ENCODE measurements at places on chromosomes 6 and 20.
A peak's percentile ranks its signal among the peaks of the same experiment; 100 is the strongest.

GRCh38 chr20:58023346-58023745, 205.1 kb downstream of the ANKRD60 start:
- DNase-seq = peak; percentile 69

DNA sequence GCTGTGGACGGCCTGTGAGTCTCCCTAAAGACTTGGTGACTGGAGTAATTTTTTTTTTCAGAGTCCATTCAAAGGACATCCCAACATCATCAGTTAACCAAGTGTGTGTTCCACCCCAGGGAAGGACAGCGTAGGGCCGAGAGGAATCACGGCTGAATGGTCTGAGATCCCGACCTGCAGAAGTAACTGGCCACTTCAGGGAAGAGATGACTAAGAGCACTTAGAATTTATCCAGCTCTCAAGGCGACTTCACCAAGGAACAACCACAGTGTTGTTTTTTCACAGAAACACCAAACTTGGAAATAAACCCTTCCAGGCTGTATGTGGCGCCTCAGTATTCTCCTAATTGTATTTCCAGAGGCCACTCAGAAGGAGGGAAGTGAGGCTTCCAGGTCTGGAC, 231.6 kb downstream of the FNDC1 start:
- no peak for DNase-seq

DNA sequence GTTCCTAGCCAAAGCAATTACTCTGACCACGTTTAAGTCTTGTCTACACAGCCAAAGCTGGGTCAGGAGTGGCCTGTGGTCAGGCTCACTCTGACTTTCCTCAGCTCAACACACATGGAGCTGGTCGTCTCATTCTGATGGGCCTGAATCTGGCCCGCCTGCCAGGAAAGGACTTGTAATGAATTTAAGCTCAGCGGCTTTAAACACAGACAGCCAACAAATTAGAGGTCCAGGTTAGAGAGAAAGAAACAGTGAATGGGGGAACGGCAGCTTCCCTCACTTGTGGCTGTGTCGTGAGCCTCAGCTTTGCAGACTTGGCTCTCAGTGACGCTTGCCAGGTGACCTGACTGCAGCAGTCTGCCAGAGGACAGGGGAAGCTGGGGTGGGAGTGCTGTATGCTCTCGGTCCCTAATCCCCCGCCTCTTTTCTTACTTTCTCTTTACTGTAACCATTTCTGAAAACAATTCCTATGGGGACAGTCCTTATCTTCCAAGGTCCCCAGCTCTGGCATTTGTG, 121.9 kb upstream of the AGPAT4 start:
- DNase-seq = peak; percentile 66

- peak; percentile 90 for DNase-seq
Measured at GRCh38 chr20:327186-328026, 2.1 kb downstream of the SOX12 start.

- DNase-seq = no peak
Measured at GRCh38 chr6:17866876-17867444, 120.5 kb downstream of the KIF13A start.

GRCh38 chr20:62411479-62412193, 4.6 kb upstream of the CABLES2 start:
- no peak for DNase-seq

DNA sequence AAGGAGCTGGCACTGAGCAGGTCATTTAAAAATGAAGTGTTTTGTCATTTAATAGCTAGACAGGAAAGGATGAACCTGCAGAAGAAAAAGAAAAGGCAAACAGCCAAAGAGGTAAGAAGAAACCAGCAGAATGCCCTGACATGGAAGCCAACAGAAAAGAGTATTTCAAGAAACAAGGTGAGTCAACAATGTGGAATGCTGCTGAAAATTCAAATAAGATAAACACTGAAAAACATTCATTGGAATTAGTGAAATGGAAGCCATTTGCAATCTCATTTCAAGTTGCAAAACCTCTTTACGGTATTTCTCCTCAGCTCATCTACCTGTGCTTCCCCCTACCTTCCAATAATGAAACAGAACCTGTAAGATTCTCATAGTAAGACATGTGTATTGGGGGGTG, 59.6 kb downstream of the RWDD2A start:
- DNase-seq = no peak

- DNase-seq = no peak
Measured at GRCh38 chr20:40880063-40880728, 148.4 kb upstream of the TOP1 start.

DNA sequence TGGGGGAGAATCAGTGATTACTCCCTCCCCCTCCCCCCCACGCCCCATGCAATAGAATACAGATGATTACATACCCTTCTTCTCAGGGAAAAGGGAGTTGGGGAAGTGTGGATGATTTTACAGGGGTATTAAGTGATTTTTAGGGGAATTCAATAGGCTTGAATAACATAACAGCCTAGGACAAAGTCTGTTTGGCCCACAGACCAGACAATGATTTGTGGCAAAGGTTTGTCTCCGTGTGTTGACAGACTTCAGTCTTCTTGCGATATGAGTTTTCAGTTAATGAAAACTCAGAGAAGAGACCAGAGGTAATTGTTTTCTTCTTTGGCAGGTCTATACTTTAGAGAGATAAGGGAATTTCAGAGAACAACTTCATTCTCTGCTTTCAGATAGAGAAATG, 95.3 kb downstream of the OR2B2 start:
- no peak for DNase-seq

- DNase-seq = no peak
Measured at GRCh38 chr6:165833355-165833754, 170.3 kb upstream of the PDE10A start.

GRCh38 chr6:115830895-115831294, 229.8 kb downstream of the FRK start:
- DNase-seq = no peak

DNA sequence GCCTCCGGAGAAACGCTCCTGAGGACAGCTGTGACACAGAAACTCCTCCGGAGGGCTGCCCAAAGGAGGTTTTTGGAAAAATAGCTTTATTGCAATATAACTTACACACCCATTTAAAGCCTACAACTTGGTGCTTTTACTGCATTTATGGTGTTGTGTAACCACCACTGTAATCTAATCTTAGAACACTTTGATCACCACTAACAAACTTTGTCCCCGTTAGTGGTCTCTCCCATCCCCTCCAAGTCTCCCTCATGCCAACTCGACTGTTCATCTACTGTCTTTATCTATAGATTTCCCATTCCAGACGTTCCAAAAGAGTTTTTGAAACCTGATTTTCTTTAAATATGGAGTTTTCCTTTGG, 62.8 kb downstream of the SYNJ2 start:
- no peak for DNase-seq

DNA sequence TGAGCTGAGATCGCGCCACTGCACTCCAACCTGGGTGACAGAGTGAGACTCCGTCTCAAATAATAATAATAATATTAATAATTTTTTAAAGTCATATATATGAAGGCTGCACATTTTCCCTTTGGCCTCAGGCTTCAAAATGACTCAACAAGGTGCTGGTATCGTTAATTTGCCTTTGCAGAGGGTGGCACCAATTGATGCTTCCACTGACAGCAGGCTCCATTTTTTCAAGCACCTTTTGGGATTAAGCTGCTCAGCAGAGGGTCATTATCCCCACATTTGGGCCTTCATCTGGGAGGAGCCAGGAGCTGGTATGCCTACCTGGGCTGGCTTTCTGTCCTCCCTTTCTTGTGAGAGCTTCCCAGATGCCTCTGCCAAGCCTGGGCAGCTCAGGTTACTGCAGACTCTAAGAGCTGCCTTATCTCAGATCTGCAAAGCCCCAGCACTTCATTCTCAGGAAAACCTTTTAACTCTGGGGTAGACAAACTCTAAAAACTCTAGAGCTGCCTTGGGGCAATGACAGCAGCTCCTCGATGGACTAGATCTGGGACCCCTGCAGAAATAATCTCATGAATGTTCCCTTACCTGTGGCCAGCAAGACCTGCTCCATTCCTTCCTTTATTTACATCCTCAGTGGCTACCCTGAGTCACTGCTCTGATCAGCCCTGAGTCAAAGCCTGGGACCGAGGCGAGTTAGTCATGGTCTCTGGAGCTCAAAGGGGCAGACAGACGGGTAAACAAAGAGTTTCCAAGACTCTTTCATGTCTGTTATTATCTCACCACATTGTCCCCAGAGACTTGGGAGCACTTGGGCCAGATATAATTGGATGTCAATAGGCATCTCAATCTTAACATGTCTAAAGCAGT, 80.0 kb upstream of the EYA2 start:
- no peak for DNase-seq

DNA sequence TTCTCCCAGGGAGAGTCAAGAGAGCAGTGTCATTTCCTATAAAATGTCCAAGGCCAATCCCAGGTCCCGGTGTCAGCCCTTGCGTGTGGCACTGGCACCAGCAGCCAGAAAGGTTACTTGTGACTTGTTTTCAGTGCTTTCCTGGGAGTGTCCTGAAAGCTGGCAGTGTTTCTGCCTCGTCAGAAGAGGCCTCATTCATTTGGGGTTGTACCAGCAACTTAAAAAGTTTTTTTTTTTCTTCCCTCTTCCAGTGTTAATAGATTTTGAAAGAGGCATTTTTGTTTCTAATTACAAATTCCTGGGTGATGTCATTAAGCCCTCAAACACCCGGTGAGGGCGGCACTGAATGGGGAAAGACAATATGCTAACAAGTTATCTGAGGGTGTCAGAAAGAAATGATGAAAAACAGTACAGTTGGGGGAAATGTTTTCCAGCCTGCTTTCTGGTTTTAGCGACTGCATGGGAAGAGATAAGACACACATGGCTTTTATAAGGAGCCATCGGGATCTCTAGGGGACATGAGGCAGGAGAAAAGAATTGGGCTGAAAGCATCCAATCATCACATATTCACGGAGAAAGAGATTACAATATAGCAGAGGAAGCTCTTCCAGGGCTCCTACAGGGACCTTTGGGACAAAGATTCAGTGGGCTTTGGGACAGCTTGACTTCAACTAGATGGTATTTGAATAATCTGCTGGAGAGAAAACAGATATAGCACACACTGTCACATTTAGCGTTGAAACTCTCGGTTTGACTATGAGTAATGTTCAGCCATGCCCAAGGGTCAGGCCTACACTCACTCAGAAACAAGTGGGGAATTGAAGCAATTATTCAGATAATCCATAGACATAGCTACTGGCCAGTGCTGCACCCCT, 153.0 kb downstream of the BCAS1 start:
- no peak for DNase-seq

GRCh38 chr20:58233881-58234528, 5.6 kb upstream of the ANKRD60 start:
- DNase-seq = no peak

DNA sequence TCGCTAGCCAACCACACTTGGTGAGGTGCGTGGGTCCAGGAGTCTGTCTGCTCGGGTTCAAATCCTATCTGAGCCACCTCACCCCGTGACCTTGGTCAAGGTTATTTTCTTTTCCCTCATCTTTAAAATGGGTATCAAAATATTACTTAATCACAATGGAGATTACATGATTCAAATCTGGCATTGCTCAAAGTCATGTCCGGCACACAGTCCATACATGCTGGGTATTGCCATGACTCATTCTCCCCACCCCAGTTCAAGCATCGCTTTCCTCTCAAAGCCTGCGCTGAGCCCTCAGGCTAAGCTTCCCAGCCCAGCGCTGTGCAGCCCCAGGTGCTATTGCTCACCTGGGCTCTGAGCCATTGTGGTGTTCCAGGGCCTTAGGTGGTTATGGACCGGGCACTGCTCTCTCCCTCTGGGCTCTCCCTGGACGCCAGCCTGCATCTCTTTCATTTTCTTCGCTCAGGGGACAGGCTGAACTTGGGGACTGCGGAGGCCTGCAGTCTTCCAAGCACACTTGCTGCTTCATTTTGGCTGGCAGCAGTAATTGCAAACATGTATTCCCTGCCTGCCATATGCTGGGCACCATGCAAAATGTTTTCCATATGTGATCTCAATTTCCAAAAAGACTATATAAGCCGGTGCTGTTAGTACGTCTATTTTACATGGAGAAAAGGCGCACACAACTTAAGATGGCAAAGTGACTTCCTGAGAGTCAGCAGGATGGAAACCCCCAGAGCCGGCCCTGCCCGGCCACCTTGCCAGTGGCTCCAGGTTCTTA, 27.3 kb downstream of the WRNIP1 start:
- no peak for DNase-seq

DNA sequence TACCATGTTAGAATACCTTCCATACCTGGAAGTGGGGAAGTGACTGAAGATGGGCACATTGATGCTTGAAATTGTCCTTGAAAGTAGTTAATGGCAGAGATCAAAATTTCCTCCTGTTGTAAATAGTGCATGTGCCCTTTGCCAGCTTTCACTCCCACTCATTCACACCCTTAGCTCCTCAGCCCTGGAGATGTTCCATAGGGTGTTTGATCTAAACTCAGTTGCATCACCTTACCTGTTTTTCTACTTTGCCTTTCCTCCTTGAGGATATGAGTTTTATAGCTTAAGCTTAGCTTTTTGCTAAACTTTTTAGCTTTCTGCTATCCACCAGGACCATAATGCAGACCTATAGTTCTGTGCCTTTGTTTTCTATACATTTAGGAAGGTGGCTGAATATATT, 69.0 kb downstream of the CEP57L1 start:
- DNase-seq = no peak

- DNase-seq = no peak
Measured at GRCh38 chr6:128482642-128483041, 37.8 kb downstream of the PTPRK start.

DNA sequence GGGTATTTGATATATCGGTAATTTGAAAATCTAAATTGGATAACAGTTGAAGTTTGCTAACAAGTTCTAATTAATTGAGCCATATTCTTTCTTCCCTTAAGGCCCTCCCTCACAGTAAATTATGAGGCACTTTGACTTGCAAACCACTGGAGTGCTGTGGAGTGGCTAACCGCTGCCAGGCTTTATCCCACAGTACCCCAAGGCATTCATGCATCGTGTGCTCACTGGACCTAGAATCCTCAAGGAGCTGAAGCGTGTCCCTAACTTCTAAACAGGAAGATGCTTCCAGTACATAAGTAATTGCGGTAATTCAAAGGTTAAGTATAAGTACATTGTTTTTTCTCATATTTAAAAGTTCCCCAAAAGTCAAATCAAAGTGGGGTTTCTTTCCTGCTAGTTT, 499.9 kb downstream of the TFAP2A start:
- DNase-seq = no peak

DNA sequence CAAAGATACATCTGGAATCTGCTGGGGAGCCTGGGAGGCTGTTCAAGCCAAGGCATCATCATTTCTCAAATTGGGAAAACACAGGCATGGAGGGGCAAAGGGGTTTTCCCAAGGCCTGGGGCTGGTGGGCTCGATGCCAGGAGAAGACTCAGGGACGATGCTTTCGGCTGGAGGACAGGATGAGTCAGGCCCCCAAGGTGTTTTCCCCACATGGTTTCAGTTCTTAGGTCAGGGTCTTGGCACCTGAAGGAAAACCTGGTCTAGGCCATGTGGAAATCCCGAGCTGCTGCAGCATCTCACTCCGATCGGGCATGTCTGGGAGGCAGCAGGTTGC, 348.1 kb downstream of the CDC5L start:
- DNase-seq = no peak
